Effector memory CD8-positive, alpha-beta T cell (primary cell): ENCODE measurements at places on chromosomes 2 and 18.
A peak's percentile ranks its signal among the peaks of the same experiment; 100 is the strongest.

DNA sequence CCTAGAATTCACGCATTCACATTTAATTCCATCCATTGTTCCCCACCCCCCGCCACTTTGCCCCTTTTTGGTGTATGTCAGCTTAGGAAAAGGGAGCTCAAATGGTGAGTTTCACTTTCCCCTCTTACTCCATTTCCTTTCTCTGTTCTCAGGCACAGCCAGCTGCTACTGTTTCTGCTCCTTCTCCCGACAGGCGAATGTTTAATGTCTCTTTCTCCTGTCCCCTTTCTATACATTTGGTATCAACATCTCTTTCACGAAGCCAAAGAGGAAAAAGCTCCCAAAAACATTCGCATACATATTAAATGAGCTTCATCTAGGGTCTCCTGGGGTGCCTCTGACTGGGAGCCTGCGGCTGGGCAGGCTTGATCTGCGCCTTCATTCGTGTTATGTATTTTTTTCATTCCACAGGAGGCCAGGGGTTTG lies 124.2 kb upstream of the SATB2 start:
- H3K4me1 ChIP-seq, result no peaks in the 10 kb centered on the region
- H3K36me3 ChIP-seq, result no peaks in the 10 kb centered on the region
- DNase-seq, result no peak
- no peak overlapping the region for H3K4me3 ChIP-seq
- no peak overlapping the region for H3K27ac ChIP-seq

- no peak overlapping the region for H3K4me3 ChIP-seq
- H3K36me3 ChIP-seq, result peaks cover 3% of the 10 kb centered on the region
- H3K4me1 ChIP-seq, result peaks cover 3% of the 10 kb centered on the region
- no peak for DNase-seq
- no peak overlapping the region for H3K27ac ChIP-seq
- H3K27me3 ChIP-seq, result no peaks in the 10 kb centered on the region
These were observed 187.1 kb downstream of the ZNF407 start for GRCh38 chr18:74784752-74785151.

GRCh38 chr2:23286031-23286757 lies 98.8 kb upstream of the KLHL29 start:
- H3K4me1 ChIP-seq, result no peaks in the 10 kb centered on the region
- H3K27ac ChIP-seq, result no peak overlapping the region
- H3K27me3 ChIP-seq, result peaks cover 5% of the 10 kb centered on the region
- DNase-seq, result no peak
- H3K4me3 ChIP-seq, result no peak overlapping the region

- H3K4me1 ChIP-seq, result no peaks in the 10 kb centered on the region
- H3K27ac ChIP-seq, result no peak overlapping the region
- no peak for DNase-seq
These were observed 152.4 kb upstream of the KCTD1 start for GRCh38 chr18:26700728-26701127.

DNA sequence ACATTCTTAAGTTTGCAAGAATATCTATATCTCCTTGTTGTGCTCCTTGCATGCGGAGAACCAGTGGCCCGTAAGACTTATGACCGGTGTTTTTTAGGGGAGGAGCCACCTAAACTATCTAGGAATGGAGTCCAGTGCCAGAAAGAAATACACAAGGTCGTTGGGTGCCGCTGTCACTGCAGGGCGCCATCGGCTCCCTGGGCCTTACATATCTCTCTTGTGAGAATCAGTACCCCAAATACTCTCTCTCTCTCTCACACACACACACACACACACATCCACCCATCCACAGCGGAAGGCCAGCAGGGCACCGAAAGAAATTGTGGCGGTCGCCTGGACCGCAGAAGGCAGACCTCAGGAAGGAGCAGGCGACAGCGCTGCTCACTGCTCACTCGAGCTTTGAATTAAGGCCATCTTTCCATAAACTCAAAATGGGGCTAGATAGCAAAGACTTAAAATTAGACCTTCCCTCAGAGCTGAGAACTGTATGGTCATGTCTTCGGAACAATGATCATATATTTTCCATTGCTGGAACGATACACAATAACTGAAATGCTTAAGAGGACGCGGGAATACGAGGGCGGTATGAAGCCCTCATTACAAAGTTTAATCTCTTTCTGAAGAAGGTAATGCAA lies 10.4 kb downstream of the NR4A2 start:
- H3K36me3 ChIP-seq, result peaks cover 62% of the 10 kb centered on the region
- peaks cover 26% of the 10 kb centered on the region for H3K4me1 ChIP-seq

GRCh38 chr2:221529177-221529942 lies 42.7 kb downstream of the EPHA4 start:
- peaks cover 39% of the 10 kb centered on the region for H3K4me1 ChIP-seq
- DNase-seq, result no peak
- H3K36me3 ChIP-seq, result peaks cover 12% of the 10 kb centered on the region
- peak overlapping the region; percentile 69 for H3K4me3 ChIP-seq
- peak overlapping the region; percentile 80 for H3K27ac ChIP-seq

- H3K4me1 ChIP-seq, result peaks cover 27% of the 10 kb centered on the region
- peaks cover 46% of the 10 kb centered on the region for H3K36me3 ChIP-seq
- no peaks in the 10 kb centered on the region for H3K27me3 ChIP-seq
These were observed 111.5 kb upstream of the EML6 start for GRCh38 chr2:54611830-54612545.

- no peaks in the 10 kb centered on the region for H3K27me3 ChIP-seq
- no peak overlapping the region for H3K4me3 ChIP-seq
- H3K27ac ChIP-seq, result no peak overlapping the region
These were observed 4.8 kb downstream of the SPAG16 start for GRCh38 chr2:213288913-213289700.
